Germinal center (tissue), 1 donor: ENCODE measurements at places on chromosomes 6 and 20.

DNA sequence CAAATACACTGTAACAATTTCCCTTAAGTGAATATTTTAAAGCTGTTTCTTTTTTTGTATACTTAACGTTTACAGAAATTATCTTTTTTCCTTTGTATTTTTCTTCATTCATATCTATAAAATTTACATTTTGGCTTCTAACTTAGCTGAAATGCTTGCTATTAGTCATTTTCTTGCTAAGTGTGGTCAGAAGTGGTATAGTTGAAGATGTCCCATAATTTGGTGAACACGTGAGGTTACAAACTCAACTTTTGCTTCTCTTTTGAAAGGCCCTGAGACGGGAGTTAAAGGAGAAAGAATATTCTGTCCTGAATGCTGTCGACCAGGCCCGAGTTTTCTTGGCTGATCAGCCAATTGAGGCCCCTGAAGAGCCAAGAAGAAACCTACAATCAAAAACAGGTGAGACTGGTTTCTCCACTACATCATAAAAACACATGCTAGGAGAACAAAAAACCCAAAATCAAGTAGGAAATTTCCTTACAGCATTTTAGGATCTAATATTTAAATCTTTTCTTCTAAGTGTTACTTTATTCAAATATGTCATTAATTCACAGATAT, 445.0 kb downstream of the UTRN start:
- DNase-seq, result no peak

GRCh38 chr6:117346142-117346930, 79.4 kb downstream of the ROS1 start:
- no peak for DNase-seq

GRCh38 chr6:154535851-154536250, 25.4 kb upstream of the CNKSR3 start:
- no peak for DNase-seq

GRCh38 chr6:56688521-56688920, 45.8 kb upstream of the DST start:
- DNase-seq, result no peak

GRCh38 chr6:73041051-73041450, 184.2 kb downstream of the KHDC1L start:
- DNase-seq, result no peak

GRCh38 chr6:138953451-138953850, 34.6 kb downstream of the REPS1 start:
- DNase-seq, result no peak

DNA sequence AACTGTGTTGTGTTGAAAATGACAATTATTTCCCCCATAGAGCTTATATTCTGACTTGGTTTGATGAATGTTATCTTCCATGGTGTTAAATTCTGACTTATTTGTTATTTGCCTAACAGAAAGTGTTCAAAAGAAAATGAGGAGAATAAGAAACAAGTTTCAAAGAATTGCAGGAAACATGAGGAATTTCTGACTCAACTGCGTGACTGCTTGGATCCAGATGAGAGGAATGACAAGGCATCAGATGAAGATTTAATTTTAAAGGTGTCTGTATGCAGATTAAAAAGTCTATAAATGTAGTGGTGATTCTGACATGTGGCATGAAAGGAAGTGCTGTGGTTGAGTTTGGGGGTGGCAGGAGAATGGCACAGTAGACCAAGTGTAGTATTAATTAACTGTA, 50.6 kb downstream of the CCDC170 start:
- no peak for DNase-seq

- DNase-seq, result no peak
Measured at GRCh38 chr20:8094850-8095249, 37.2 kb upstream of the PLCB1 start.

- DNase-seq, result no peak
Measured at GRCh38 chr6:24979176-24979575, 43.4 kb upstream of the RIPOR2 start.

DNA sequence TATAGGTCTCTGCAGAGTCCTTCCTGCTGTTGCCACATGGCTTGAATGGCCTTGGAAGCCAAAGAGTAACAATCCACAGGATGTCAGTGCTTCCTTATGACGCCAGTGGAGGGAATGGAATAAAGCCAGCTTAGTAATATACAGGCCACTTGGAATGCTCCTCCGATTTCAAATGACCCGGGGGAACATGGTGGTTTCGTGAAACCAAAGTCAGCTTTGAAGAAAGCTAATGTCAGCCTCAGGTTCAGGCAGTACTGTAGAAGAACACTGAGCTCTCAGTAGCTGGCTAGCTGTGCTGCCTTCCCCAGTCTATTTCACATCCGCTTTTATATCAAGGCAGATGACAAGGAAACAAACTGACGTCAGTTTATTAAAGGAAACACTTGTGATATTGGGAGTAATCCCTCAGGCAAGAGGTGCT, 189.1 kb downstream of the DTNBP1 start:
- DNase-seq, result no peak

GRCh38 chr6:89518352-89519055, 85.6 kb downstream of the ANKRD6 start:
- DNase-seq, result no peak

- no peak for DNase-seq
Measured at GRCh38 chr6:25334793-25335192, 55.6 kb downstream of the CARMIL1 start.

GRCh38 chr20:24403406-24403805, 66.0 kb upstream of the SYNDIG1 start:
- DNase-seq, result no peak
